ENCODE measurements at places on chromosomes 16 and 17. TPM values are rescaled to one million over a fixed set of nuclear protein-coding genes. Genes with fewer than 3 reads are reported as not detected.

Gene GDPD3
- total RNA-seq: 2.5 TPM

Gene DNAI2
- total RNA-seq: not detected

Gene CRYM
- 1.9 TPM for total RNA-seq

Gene CA7
- total RNA-seq: not detected

Gene KRT33A
- not detected for total RNA-seq

Gene KCNG4
- not detected for total RNA-seq
